Activated CD4-positive, alpha-beta T cell treated with anti-CD3 and anti-CD28 coated beads, Interleukin-2, amount 10 ng/mL, durations not matched to agents 7 days and 5 days (primary cell): ENCODE measurements at places on chromosomes 13 and 19.

DNA sequence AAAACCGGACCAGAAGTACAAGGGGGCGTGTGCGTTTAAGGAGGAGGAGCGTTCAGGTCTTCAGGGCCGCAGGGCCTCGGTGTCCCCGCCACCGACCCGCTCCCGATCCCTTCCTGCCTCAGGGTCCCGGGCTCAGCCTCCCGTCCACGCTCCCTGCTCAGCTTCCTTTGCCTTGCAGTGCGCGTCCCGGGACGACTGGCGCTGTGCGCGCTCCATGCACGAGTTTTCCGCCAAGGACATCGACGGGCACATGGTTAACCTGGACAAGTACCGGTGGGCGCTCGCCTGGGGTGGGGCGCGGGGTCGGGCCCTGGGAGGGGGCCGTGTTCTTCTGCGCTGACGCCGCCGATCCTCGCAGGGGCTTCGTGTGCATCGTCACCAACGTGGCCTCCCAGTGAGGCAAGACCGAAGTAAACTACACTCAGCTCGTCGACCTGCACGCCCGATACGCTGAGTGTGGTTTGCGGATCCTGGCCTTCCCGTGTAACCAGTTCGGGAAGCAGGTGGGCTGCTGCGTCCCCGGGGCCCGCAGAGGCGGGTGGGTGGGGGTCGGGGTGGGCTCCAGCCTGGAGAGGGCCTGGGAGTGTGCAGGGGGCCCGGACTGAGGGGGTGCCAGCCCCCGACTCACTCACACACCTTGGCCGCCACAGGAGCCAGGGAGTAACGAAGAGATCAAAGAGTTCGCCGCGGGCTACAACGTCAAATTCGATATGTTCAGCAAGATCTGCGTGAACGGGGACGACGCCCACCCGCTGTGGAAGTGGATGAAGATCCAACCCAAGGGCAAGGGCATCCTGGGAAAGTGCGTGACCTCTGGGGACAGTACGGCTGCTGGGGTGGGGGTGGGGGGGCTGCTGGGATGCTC, 1.4 kb downstream of the GPX4 start:
- no peak for DNase-seq

- DNase-seq: no peak
These were observed 106.1 kb downstream of the COL4A2 start for GRCh38 chr13:110413016-110413675.

GRCh38 chr13:75418997-75419396, 63.0 kb downstream of the TBC1D4 start:
- no peak for DNase-seq

GRCh38 chr19:44822670-44823372, 13.9 kb downstream of the BCAM start:
- DNase-seq: no peak

DNA sequence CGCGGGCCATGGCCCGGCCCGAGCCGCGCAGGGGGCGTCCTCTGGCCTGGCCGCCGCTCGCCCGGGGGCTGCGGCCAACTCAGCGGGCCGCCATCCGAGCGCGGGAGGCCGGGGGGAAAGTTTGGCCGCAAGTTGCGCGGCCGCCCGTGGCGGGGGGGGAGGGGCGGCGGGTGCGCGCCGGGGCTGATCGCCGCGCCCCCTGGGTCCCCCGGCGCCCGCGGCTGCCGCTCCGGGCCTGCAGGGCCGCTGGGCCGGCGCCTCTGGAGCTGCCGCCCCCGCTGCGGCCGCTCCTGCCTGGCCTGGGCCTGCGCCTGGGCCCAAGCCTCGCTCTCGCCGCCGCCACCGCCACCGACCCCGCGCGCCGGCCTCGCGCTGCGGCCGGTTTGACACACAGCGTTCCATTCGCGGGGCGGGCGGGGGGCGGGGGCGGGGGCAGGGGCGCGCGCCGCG, at the start of gene NR2F6:
Gene NR2F6 (minus strand): TSS at position 385 of the 450 bp plus-strand sequence. CDS start 699 bp downstream, outside the sequence.
- peak; percentile 46 for DNase-seq

- DNase-seq: no peak
These were observed 15.4 kb downstream of the CERS4 start for GRCh38 chr19:8224394-8225145.

DNA sequence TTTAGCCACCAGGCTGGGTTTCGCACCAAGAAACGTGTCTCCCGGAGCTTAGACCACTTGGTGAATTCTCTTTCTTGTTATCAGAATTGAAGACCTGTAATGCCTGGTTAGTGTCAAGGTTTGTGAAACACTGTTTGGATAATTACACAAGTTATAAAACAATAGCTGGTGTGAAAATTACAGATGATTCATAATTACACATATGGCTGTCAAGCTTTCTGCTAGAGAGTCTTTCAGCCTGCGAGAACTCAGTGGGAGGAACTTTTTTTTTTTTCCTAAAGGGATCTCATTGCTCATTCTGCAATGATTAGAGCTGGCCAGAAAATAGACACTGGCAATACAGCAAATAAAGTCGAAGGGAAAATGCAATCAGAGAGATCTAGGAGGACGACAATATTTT, 13.4 kb upstream of the KLK4 start:
- DNase-seq: no peak

DNA sequence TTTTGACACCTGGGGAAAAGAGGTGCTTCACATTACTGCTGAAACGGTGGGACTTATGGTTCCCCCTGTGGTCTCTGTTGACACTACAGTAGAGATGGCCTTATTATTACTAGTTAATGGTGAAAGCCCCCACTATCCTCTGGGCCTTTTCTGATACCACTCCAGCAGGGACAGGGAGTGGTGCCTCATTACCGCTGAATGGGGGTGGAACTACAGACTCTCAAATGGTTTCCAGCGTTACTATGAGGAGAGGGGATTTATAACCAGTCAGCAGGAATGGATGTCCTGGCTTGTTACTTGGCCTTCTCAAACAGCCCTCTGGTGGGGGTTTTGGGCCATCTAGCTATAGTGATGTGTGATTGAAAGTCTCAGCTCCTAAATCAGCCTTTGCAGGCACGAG, 96.7 kb upstream of the DIAPH3 start:
- DNase-seq: no peak
